ENCODE measurements at places on chromosomes 6 and 20.

DNA sequence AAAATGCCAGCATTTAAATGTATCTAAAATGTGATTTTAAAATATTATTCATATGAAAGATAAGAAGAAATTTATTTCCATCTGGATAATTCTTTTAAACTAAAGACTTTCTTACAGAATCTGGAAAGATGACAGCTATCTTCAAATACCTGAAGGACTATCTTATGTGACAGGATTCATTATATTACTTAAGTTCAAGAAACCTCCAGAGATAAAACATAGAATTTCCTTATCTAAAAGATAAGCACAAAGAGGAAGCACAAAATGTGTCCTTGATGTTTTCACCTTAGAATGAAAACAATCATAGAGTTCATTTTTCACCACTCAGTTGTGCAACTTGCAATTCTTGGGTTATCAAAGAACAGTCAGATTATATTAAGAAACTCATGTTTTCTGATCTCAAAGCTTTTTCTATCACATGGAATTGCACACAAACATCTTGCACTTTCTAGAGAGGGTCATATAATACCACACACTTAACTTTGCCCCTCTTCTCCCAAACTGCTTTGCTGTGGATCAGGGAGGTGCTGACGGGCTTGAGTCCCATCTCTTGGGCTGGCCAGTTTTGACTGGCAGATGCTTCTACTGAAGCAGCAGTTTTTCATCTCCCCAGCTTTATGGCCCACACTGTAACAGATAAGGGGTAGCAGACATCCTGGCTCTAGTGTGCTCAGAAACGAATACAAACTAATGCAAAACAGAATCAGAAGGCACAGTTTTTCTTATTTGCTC is 467.4 kb downstream of the CDC5L start:
- DNase-seq, result no peak

DNA sequence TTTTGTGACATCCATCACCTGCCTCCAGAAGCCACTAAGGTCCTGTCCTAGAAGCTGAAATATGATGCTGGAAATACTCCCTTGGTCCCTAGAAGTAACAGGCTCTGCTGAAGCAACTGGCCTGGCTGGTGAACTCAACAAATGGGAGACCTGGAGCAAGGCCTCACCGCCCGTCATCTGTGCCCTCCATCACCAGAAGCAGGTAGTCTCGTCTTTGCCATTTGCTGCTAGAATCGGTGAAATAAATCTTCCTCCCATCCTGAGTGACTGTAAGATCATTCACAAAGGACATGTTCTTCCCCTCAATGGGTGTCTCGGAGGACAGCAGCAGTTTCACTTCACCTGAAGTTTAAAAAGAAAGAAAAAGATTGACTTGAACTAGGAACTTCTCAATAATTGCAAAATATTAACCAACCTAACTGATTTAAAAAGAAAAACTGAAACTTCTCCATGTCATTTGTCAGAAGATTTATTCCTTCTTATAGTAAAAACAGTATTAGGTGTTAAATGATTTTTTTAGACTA is 21.0 kb downstream of the CST7 start:
- no peak for DNase-seq

DNA sequence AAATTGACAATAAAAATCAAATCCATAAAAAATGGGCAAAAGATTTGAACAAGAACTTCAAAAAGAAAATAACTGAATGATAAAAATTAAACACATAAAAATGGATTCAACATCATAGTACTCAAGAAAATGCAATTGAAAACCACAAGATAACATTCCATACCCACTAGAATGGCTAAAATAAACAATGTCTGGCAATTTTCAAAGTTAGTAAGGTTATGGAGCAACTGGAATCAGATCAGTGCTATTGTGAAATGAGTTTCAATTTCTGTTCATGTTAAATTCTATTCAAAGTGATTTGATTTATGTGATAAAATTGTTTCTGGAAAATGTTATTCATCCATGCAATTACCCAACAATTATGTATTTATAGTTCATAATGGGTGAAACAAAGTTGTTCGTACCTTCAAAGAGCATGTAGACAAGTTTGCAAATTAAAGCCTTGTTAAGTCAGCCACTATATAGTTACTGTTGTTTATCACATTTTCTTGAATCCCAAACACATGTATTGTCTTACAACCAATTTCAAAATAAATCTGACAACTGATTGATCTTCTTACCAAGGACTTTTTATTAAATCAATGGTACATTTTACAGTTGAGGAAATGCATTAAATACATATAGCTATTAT is 151.5 kb upstream of the CENPW start:
- DNase-seq, result no peak

GRCh38 chr6:167746975-167747374 is 79.7 kb upstream of the AFDN start:
- DNase-seq, result no peak

DNA sequence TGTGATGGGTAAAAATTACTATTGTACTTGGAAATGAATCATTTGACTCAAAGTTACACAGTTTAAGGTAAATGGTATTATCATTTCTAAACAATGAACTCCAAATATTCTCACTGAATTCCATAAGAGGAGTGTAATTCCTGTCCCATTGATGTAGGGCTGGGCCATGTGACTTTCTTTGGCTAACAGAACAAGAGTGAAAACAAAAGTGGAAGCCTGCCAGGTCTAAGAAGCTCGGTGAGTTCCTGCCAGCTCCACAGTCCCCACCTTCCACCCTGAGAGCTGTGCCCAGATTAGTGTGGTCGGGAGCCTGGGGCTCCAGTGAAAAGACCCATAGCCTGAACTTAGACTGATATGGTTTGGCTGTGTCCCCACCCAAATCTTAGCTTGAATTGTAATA is 24.6 kb downstream of the TBXT start:
- no peak for DNase-seq

DNA sequence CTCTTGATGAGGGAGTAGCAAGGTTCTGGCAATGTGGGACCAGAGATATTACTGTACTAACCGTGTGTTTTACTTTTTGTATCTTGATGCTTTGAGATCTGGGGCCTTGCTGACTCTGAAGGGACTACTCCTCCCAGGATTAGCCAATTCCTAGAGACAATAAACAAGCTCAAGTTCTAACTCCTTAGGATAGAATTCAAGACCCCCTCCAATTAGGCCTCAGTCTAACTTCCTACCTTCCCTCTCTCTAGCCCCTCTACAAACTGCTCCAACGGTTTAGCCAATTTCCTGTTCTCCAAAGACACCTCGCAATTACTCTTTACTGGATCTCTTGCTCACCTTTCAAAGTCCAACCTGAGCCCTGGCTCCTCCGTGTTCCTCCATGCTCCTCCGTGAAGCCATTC is 158.7 kb upstream of the JARID2 start:
- no peak for DNase-seq

DNA sequence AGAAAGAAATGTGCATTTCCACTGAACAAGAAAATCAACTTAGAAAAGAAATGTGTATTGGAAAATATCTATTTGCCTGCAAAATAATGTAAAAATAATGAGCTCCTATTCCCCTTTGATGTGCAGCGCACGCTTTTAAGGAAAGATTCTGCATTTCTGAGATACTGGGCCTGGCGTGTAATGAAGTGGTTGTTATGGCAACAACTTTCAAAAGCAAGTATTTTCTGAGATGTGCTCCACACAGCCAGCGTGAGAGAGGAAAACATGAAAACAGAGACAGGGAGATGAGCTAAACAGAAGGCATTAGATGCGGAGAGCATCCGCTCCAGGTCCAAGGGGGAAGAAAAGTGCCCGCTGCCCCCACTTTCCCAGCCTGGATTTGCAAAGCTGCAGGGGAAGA is 39.1 kb upstream of the GTSF1L start:
- DNase-seq, result no peak

GRCh38 chr20:50635676-50636600 is 55.4 kb downstream of the RIPOR3 start:
- DNase-seq, result no peak

All from AG04450 (cell line).